ENCODE measurements at places on chromosomes 12 and 14.

DNA sequence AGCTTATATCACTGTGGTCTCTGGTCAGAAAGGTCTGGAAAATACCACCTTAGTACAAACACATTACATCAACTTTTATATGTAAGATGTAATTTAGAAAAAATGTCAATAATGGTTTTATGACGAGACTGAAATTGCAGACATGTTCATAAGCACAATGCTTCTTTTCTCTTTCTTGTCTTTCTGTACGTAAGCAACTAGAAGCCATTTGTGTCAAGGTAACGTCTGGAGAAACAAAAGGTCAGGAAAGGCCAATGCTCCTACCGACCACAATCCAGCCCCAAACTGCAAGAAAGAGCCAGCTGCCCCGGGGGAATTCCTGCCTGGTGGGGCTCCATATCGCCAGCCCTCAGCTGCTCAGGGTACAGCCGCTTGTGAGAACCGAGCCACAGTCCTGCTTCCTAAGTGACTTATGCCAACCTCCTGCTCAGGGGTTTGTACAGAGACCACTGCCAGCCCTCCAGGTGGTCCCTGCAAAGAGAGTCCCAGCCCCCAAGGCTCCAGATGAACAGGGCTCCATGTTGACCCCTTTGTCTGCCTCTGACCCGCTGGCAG, 6.3 kb downstream of the ZNF839 start:
- no peak for DNase-seq

GRCh38 chr14:49464885-49465284, 121.3 kb downstream of the RPS29 start:
- DNase-seq = no peak

DNA sequence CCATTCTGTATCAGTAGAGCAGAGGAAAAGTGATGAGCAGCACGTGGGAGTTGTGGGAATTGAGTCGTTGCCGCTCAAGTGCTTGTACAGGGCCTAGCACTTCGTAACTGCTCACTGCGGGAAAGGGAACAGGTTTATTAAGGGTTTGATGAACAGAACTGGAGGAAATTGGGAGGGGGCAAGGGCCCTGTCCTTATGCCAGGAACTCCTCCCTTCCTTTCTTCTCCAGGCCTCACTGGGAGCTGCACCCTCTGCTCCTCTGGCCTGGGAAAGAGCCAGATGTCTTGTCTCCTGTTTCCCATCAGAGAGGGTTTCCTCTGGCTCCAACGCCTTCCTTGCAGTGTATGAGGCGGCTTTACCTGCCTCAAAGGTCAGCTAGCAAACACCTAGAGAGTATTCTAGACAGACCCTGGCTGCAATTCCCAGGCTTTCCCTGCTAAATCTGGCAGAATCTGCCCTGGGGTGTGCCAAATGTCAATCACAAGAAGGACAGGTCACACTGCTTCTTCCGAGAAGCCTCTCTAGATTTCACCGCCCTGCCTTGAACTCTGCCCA, 78.4 kb downstream of the NTF3 start:
- DNase-seq = no peak

DNA sequence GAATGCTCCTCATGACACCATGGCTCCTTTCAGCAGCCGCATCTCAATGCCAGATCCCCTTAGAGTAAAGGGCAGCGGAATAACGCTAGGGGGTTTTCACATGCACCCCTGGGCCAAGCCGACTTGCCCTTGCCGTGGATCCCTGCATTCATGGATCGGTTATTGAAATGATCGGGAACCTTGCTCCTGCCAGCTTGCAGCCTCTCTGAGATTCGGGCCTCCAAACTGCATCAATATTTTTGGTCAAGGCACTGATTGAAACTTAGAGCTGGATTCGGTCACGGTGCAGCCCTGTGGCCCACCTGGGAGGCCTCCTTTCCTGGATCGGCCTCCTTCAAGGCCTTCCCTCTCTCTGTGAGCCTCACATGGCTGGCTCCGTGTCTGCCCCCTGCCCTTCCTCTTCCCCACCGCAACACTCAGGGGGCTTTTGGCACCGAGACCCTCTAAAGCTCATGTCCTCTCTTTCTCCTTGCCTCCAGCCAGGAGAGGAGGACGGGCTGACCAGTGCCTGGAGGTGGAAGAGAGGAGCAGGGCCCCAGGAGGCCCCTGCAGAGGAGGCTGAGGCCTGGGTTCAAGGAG, 1.8 kb downstream of the PTPN6 start:
- no peak for DNase-seq

DNA sequence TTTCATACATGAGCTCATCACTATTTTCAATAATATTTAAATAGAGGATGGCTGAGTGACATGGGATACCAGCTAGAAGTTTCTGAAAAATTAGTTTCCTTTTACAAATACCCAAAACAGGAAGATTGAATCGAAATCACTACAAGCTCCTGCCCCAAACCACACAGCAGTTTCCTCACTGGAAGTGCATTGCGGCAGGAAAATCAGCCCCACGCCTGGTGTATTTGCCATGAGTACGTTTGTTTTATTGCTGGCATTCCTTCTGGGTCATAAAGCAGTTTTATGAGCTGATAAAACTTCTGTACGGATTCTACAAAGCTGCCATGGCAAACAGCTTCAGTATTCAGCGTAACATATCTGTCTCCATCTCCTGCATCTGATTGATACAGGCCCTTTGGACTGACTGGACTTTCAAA, 23.7 kb downstream of the CDC42BPB start:
- DNase-seq = no peak

DNA sequence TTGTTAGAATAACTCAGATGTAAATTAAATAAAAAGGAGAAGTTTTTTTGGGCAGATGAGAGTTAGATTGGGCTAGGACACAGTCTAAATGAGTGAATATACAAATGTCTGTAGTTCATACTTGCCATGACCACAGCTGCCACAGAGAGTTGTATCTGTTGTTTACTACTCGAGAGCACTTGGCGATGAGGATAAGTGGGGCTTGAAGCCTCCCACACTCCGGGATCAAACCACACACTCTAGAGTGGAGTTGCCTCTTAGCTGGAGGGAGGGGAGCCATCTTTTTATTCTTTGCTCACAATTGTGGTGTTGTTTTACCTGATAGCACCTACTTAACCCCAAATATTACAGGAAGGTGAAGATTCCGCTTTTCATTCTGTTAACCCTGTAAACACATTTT, 27.5 kb downstream of the BEST3 start:
- no peak for DNase-seq

DNA sequence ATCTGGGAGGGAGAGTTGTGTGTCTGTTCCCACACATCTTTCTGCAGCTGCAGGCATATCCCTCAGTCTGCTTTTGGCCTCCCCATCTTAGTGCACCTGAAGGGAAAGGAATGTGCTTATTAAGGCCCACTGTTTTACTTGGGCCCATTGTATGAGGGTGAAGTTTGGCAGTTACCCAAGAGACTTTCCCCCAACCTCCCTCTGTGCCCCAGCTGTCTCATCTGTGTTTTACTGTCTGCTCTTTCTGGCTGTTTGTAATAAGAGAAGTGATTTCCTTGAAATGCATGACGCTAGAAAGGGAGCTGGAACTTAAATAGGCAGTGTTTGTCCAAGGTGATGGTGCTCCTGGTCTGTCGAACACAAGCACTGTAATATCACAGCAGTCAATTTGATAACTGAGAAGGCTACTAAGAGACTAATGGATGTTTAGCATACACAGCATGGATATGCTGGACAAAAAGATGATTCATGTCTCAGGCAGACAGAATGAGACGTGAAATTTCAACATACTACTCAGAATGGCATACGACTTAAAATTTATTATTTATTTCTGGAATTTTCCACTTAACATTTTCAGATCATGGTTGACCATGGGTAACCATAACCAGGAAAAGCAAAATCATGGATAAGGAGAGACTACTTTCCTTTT, 43.6 kb downstream of the FSCB start:
- no peak for DNase-seq

- DNase-seq = peak; percentile 9
Observed at GRCh38 chr14:103721334-103722120, 5.9 kb downstream of the ZFYVE21 start.

Measured in stimulated activated CD4-positive, alpha-beta T cell treated with anti-CD3 and anti-CD28 coated beads, Interleukin-4, amount 100 ng/mL, for 4 hours (primary cell).